ENCODE measurements at places on chromosomes 7 and 10.

DNA sequence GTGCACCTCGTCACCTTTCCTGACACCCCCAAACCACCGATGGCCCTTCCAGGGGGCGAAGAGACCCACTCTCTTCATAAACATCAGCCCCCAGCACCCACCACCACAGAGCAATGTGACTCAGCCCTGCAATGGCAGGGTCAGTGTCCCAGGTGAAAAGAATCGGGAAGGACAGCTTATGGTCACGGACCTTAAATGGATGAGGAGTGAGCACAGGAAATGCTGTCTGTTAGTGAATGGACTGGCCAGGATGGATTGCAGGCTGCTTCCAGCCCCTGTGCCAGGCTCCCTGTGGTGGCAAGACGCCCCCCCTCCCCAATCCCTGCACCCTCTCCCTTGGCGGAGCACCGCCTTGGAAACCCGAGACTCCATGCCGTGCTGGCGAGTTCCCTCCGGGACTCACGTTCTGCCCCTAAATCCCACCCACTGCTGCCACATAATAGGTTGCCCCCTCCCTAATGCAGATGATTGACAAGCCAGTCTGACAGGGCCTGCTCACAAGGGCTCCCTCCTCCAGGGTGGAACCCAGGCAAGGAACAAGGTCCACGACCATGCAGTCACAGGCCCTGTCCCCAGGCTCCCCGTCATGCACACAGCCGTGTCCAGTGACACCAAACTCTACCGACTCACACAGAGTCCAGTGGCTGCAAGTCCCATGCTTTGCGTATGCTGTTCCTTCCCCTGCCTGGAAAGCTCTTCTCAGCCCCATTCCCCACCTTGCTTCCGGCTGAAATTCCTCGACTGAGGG, 7.3 kb downstream of the ASB13 start:
- ATAC-seq: peak; percentile 19

GRCh38 chr7:140013676-140014075, 49.1 kb downstream of the PARP12 start:
- ATAC-seq: no peak

DNA sequence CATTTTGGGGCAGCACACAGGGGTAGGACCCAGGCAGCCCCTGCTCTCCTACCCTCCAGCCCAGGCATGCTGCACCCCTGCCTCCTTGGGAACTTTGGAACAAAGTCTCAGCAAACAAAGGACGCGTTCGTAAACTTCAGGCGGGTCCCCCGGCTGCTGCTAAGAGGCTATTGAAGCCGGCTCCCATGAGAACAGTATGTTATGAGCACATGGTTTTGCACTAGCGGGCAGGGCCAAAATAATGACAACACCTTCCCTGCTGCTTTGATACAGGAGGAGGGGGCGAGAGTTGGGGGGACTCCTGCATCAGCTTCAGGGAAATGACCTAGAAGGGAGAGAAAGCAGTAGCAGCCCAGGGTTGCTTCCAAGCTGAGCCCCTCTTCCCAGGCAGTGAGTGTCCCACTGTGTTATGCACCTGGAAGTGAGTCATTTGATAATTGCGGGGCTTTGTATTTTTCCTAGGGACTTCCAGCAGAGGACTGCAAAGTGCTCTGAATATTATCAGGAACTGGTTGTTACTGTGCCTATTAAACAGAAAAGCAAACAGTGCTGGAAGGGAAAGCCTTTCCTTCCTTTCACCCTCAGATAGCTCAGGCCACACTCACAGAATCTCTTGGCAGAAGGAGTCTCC, 6.9 kb downstream of the ITPRIP start:
- no peak for ATAC-seq

GRCh38 chr10:77513781-77514331, 123.8 kb downstream of the KCNMA1 start:
- peak; percentile 96 for ATAC-seq

GRCh38 chr10:35874311-35875015, 232.4 kb upstream of the FZD8 start:
- ATAC-seq: peak; percentile 60

DNA sequence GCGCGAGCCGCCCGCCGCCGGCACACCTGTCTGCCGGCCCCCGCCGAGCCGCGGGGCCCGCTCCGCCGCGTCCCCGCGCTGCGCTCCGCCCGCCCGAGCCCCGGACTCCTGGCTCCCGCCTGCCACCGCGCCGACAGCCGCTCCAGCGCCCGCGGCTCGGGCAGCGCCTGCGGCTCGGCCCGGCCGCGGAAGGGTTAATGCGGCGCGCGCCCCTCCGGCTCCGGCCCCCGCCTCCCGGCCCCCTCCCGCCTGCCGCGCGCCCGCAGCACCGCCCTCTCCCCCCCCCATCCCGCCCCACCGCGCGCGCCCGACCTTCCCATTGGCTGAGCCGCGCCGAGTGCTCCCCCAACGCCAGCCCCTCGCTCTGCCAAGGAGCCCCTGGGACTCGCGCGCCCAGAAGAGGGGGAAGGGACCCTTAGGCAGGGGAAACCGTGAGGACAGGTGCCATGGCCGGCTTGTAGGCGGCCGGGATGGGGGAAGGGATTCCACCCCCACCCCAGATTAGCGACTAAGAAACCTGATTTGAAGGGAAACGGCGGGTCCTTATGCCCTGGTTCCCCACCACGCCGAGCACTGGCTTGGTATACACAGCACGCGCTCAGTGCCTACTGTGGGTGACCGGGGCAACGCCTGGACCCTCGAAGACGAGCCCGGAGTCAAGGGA, at the start of gene KCNH2:
Gene KCNH2 (minus strand): TSS at position 196 of the 664 bp plus-strand sequence. CDS start 408 bp downstream, outside the sequence.
- ATAC-seq: peak; percentile 22

DNA sequence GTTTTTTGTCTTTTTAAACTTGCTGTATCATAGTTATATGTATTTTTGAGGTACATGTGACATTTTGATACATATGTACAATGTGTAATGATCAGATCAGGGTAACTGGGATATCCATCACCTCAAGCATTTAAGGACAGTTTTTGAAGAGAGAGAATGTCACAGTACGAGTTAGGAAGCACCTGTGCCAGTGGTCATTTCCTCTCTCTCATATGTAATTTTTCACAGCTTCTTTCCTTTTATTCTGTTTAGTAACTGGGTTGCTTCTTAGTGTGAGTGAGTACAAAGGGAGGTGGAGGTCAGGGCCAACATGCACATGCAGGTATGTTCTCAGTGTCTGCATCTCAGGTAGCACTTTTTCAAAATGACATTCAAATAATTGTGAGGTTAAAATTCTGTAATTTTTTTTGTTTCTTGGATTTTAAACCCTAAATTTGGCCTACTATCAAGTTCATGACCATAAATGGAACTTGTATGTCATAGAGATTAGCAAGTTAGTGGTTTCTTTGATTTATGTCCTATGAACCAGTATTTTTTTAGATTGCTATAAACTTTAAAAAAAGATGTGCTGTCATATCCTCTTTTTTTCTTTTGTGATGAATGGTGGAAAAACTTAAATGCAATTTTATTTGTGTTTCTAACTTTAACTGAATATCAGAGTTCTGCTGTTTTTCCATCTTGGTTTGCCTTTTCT, 42.7 kb downstream of the SNX10 start:
- no peak for ATAC-seq

- peak; percentile 77 for ATAC-seq
Measured at GRCh38 chr7:102425639-102426267, 7.6 kb upstream of the ORAI2 start.

GRCh38 chr10:113430634-113431397, 122.0 kb upstream of the HABP2 start:
- ATAC-seq: no peak

DNA sequence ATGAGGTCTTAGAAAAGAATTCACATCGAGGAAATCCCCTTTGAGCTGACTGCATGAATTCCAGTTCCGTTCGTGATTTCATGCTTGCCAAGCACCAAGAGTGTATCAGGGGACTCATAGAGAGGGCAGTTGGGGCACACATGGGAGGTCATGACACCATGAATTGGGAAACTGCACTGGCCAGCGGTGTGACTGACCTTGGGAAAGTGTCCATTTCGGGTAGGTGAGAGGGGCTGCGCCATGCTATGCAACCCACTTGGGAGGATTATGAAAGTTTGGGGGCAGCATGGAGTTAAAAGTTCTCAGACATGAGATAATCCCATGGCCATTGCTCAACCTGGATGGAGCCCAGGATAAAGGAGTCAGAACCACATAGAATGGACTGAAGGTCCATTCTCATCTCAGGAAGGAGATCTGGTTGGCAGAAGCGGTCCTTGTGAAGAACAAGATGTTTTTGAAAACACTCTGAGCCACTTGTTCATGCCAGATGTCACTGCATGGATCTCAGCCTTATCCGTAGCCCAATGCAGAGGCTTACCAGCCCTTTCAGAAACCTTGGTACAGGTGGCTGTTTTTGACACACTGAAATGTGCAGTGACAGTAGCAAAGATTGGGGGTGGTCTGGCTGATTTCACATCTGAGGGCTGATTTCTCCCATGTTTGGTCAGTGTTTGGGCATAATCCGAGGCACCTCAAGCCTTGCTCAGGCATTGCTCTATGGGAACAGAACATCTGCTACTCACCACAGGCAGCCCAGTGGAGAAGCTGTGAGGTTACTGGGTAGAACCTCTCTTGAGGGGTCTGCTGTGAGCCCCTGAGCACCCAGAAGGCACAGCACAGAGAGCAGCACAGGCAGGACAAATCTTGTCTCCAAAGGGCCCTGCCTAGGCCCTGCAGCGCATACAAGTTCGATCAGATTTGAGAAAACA, 252.3 kb downstream of the CXCL12 start:
- no peak for ATAC-seq

DNA sequence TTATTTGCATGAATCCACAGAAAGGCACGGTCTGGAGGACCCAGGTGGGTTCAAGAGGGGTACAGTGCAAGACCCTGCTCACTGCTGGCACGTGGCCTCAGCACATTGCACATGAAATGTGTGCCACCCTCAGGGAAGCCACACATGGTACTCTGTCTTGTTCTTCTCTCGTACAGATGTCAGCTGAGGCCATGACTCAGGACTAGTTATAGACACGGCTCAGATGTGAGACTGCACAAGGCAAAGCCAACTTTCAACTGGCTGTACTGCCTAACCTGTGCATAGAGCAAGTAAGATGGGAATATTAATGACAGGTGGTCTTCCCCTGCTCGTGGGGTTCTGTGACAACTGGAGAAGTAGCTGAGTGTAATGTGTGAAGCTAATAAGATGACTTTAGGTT, 249.4 kb upstream of the CTBP2 start:
- no peak for ATAC-seq

GRCh38 chr7:37549076-37549931, 100.6 kb upstream of the ELMO1 start:
- ATAC-seq: peak; percentile 40

DNA sequence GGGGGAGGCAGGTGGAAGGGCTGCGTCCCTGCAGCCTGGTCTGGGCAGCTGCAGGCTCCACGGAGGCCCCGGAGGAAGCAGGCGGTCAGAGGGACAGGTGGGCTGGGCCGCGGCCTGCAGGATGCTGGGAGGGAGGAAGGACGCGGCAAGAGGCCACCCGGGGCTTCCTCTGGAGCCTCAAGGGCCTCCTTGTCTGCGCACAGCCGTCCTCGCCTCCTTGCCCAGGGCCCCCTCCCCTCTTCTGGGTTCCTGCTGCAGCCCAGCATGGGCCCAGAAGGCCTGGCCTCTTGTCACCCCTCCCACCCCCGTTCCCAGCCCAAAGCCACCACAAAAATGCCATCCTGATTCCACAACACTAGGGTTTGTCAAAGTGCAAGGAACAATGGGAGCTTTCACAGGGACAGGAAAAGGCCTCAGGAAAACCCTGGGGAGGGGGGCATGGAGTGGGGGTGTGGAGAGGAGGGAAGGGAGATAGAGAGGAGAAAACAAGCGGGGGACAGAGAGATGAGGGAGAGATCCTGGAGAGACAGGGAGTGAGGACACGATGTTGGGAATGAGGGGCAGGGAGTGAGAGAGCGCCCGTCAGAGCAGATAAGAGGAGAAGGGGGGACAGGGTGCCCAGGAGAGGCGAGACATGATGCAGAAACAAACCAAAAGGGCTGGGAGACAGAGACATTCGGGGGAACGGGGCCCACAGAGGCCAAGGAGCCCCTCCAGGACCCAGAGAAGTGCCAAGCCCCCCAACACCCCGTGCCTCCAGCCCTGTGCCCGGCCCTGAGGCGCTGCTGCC, 41.8 kb downstream of the ZCCHC24 start:
- ATAC-seq: peak; percentile 24

- peak; percentile 78 for ATAC-seq
Measured at GRCh38 chr7:4791738-4792536, 16.5 kb downstream of the AP5Z1 start.

GRCh38 chr7:140646931-140647647, 6.5 kb upstream of the DENND2A start:
- peak; percentile 95 for ATAC-seq

GRCh38 chr10:3886191-3886590, 101.2 kb upstream of the KLF6 start:
- peak; percentile 92 for ATAC-seq

- no peak for ATAC-seq
Measured at GRCh38 chr10:56266120-56266519, 94.9 kb downstream of the ZWINT start.

DNA sequence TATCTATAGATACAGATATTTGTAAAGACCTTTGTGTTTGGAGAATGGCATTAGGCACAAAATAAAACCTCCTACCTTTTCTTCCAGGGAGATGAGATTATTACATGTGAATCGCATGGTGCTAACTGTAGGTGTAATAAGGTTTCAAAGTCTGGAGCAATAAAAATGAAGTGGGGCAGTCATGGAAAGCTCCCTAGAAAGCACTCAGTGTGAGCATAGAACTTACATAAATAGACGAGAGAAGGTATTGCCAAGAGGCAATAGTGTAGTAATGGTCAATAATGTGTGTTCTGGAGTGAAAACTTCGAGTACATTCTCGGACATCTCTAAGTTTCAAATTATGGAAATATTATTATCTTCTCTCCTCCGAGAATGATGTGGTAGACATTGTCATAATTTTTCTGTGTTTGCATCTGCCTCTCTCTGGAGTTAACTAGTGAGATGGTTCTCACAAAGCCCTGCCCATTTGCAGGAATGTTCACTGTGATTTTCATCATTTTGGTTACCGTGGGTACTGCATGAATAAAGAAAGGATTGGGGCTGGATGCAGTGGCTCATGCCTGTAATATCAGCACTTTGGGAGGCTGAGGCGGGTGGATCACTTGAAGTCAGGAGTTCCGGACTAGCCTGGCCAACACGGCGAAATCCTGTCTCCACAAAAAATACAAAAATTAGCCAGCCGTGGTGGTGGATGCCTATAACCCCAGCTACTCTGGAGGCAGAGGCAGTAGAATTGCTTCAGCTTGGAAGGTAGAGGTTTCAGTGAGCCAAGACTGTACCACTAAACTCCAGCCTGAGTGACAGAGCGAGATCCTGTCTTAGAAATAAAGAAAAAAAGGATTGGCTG, 10.6 kb downstream of the VIM start:
- ATAC-seq: peak; percentile 64

DNA sequence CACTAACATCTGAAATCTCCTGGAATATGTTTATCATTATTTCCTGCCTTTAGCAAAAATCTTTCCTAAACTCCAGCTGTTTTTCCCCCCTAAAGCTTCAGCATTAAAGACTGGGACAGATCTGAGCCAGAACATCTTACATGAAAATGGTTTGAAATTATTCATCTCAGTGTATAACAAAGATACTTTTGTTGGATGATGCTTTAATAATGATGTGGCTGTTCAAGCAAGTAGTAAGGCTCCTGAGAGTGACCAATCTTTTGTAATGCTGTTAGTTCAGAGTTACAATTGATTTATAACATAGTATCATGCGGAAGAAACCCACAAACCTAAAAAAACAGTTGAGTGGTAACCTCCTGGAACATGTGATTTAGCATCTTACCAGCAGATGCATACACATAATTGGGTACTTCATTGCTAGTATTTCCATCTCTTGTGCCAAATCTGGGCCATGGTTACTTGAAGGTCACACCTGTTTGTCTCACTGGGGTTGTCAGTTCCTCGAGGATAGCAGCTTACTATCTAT, 1.5 kb downstream of the BZW2 start:
- ATAC-seq: no peak

- no peak for ATAC-seq
Measured at GRCh38 chr10:100208276-100208675, 21.1 kb downstream of the CHUK start.

- ATAC-seq: no peak
Measured at GRCh38 chr7:5567790-5568189, 144.2 kb upstream of the TNRC18 start.
